ENCODE measurements at places on chromosomes 3 and 15.

DNA sequence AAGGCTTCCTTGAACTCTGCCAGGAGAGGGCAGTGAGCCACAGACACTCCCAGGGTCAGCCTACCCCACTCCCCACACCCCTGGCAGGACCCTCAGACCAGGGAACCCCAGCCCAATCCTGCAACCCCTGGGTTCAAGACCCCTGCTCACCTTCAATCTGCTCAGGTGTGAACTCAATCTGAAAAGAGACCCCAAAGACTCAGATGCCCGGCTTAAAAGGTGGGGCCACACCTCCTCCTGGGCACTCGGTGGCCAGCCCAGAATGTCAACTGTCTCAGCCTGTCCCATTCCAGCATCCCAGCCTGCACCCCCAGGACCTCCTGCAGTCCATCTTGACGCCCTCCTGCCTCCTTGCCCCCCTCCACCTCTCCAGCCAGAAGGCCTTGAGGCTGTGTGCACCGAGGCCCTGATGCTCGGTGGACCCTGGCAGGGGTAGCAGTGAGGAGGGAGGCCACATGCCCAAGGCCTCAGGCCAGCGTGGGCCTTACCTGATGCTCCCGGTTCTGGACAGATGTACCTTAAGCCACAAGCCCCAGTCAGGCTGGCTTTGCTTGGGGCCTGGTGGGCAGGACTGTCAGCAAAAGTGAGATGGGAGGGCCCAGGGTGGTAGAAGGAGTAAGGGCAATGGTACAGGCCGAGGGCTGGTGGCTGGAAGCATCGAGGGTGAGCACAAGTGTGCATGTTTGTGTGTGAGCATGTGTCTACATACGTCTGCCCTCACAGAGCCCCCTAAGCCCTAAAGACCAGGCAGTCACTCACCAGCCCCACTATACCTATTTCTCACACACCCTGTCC lies 2.2 kb downstream of the MYL3 start:
- DNase-seq: no peak

DNA sequence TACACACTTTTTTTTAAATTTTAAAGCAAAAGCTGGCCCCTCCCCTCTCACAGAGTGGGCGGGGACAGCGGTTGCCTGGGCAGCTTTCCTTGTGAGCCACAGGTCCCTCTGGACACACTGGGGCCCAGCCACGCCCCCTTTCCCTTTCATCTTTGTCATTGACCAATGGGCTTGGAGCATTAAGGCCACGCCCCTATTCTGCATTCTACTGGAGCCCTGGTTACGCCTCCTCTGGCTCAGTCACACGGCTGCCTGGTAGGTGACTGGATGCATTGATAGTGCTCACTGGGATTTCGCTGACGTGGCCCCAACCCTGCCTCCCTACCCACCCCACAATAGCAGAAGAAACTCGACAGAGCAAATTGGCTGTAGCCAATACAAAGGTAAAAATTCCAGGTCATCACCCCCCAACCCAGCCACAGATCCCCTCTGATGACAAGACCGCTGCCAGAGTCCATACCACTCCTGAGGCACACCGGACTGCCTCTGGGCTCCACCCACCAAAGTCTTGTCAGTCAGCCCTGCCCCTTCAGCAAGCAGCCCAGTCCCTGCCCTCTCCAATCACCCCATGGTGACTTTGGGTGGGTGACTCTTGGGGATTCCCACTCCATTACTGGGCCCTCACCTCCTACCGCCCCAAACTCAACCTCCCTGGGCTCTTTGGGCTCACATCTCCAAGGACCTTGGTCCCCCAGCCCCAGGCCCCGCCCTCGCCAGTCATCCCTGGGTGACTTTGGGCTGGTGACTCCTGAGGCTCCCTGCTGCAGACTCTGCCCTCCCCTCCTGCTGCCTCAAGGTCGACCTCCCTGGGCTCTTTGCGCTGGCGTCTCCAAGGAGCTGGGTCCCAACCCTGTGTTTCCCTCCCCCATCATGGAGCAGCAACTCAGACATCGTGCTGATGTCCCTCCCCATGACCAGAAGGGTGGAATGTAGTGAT lies 112.2 kb upstream of the FAN1 start:
- peak; percentile 68 for DNase-seq

GRCh38 chr15:59751552-59752413 lies 62.7 kb upstream of the BNIP2 start:
- DNase-seq: no peak

- peak; percentile 73 for DNase-seq
Observed at GRCh38 chr3:32374788-32375595, 16.7 kb upstream of the CMTM7 start.

DNA sequence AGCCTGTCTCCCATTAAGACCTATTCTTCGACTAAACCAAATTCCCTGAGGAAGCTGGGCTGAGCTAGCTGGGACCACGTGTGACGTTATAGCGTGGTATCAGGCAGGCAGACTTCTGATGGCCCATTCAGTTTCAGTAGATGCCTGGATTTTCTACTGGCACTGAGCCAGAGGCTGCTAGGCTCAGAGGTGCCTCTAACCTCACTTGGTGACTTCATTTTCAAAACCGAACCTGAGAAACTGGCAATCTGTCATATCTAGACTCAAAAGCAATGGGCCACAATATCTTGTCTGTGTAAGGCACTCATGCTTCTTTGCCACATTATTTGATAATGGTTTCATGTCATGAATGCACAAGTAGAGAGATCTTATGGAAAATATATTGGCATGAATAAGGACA lies 352.1 kb upstream of the AZI2 start:
- DNase-seq: no peak

DNA sequence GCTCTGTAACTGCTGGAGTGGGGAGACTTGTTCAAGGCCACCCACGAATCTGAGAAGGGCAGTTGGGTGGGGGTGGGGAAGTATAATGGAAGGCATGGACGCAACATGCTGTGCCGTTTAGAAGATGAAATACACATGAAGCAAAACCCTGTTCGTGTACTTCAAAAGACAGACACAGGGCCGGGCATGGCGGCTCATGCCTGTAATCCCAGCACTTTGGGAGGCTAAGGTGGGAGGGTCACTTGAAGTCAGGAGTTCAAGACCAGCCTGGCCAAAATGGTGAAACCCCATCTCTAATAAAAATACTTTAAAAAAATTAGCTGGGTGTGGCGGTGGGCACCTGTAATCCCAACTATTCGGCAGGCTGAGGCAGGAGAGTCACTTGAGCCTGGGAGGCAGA lies 36.9 kb upstream of the SFMBT1 start:
- peak; percentile 3 for DNase-seq

- no peak for DNase-seq
Observed at GRCh38 chr15:36734366-36734765, 154.9 kb downstream of the CDIN1 start.

- no peak for DNase-seq
Observed at GRCh38 chr3:189766416-189766815, 135.2 kb downstream of the TP63 start.

DNA sequence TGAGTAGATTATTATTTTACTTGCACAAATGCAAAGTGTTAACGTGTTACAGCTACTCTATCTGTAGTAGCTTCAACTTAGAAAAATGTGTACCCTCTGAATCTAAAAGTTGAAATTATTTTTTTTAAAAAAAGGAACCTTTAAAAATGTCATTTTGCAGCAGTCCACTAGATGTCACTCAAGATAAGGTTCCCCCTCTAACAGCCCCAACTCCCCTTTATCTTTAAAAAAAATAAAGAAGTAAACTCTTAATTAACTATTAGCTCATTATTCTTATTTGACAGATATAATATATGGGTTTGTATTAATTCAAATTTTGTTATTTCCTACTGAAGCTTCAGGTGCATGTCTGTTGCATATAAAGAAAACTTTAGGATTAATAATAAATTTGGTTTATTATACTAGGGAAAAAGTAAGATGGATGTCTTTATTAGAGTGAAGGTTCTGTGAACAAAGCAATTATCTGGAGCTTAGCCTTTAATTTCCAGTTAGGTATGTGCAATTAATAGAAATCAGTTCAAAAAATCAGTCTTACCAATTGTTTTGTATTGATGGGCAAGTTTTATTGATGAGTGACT lies 288.5 kb downstream of the VGLL3 start:
- DNase-seq: no peak

DNA sequence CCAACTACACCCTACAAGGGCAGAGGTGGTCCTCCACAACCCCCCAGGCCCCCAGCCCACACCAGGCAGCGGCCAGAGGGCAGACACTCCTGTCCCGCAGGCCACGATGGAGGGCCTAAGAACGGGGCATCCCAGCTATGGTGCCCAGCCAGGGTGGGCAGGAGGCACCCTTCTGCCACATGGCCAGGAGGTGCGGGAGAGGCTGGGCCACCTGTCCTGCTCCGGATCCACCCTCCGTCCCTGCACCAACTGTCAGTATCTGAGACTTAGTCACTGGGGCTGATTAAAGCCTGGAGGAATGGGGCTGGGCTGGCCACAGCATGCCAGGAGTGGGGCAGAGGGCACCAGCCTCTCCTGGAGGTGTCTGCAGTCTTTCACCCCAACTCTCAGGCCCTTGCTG lies 37.9 kb downstream of the TNK2 start:
- no peak for DNase-seq

GRCh38 chr3:72906154-72906553 lies 18.3 kb downstream of the GXYLT2 start:
- DNase-seq: peak; percentile 34

DNA sequence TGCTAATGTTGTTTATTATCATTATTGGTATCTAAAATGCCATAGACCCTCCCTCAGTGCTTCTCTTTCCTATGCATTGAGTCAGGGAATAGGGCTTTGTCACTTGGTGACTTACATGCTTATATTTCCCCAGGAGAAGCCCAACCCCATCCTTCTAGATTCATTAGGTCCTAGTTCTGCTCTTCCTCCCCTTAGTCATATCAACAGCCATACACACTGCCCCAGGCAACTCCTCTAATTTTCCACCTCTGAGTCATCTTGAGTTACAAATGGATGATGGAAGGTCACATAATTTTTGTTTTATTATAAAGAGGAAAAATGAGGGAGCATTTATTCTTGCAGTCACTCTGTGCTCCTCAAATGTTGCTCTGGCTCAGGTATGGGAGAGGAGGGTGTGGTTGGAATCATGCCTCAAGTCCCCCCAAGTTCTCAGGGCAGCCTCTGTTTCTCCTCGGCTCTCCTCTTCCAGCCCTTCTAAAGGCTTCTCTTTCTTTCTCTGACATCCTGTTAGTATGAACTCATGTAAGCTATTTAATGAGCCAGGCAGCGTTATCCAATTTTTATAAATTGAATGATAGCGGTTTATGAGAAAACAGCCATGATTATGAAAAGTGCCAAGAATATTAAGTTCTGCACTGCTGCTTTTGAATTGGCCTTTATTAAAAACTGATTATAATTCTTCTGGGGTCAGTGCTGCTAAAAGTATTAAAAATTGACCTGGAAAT lies 45.6 kb upstream of the FSTL1 start:
- DNase-seq: no peak

GRCh38 chr3:44128057-44128775 lies 113.5 kb upstream of the TOPAZ1 start:
- peak; percentile 43 for DNase-seq

GRCh38 chr15:88630798-88631463 lies 7.9 kb upstream of the ISG20 start:
- DNase-seq: no peak

- DNase-seq: no peak
Observed at GRCh38 chr3:144073698-144074097, 102.1 kb downstream of the DIPK2A start.

GRCh38 chr3:5404718-5405117 lies 217.2 kb downstream of the EDEM1 start:
- no peak for DNase-seq

GRCh38 chr3:14344351-14344750 lies 58.1 kb upstream of the SLC6A6 start:
- peak; percentile 50 for DNase-seq

DNA sequence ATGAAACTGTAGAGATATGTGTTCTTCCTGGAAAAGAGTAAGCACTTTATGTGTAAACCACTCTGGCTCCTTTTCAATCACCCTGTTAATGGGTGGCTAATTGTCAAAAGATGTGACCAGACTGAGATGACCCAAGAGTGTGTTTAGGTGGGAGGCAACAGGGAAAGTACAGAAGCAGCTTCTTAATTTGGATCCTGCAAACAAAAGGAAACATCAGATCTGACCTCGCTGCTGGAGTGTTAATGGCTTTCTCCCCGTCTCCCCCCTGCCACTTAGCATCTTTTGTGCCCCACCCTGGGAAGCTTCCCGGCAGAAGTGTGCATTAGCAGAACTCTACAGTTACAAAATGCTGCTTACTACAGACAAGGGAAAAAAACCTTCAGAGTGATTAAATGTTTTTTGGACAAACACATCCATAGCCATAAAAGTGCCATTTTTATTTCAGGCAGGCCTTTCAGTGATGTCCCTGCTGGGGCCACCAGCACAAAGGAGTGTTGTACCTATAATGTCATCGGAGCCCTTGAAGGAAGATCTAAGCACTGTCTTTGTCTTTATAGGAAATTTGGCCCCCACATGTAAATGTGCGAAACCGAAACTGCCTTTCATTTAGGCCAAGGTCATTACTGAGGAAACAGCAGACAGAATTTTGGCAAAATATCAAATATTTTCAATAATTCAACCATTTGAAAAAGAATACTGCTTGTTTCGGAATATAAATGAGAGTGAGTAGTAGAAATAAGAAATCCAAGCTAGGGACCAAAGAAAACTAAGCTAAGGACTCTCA lies 311.0 kb downstream of the WDR72 start:
- DNase-seq: no peak

DNA sequence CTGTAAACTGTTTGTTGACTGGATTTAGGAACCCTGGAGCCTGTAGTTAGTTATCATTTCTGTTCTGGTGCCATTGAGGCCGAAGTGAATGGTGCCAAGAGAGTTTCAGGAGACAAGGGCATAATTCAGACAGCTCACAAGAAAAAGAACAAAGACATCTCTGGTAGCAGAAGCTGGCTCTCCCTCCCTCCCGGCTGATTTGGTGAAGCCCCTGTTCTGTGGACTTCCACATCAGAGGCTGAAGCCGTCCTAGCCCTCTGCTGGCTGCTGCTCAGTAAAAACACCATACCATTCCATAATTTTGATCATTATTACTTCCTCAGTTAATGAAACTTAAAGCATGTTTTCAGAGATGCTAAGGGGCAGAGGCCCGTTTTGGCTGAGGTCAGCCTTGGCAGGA lies 381.2 kb upstream of the WNT5A start:
- no peak for DNase-seq

DNA sequence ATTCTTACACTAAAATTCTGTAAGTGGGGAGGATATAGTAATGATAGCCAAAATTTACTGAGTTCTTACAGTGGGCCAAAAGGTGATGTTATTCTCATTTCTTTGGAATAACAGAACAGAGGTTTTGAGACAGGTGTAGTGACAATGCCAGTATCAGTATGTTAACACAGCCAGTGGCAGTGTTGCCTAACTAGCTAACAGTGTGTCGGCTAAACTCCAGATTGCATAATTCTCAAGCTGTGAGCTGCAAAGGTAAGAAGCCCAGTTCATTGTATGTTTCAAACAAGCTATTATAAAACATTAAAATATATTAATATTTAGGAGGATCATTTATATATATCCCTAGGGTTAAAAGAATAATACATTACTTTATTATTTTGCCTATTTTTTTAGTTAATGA lies 920 bp downstream of the SLC15A2 start:
- no peak for DNase-seq

All from H9 (cell line).